Bronchial epithelial cell (primary cell): ENCODE measurements at places on chromosomes 3 and 15. TPM values are rescaled to one million over a fixed set of nuclear protein-coding genes. Genes with fewer than 3 reads are reported as not detected.

SV2B gene
- total RNA-seq = 0.26 and 0.38 TPM in 2 replicates

FOXB1 gene
- total RNA-seq = not detected in 2 replicates

RLBP1 gene
- not detected in 2 replicates for total RNA-seq

CMTM8 gene
- total RNA-seq = 0.79 and 1.2 TPM in 2 replicates

PLCB2 gene
- total RNA-seq = not detected in 2 replicates

MESP1 gene
- total RNA-seq = 0.26 and 1.4 TPM in 2 replicates

PARP14 gene
- total RNA-seq = 13.2 and 23.0 TPM in 2 replicates

CAMK2N2 gene
- total RNA-seq = not detected in 2 replicates

PTPRG gene
- 9.6 and 11.1 TPM in 2 replicates for total RNA-seq

ADPRH gene
- total RNA-seq = 0.53 and 2.7 TPM in 2 replicates

LRRK1 gene
- total RNA-seq = 4.2 TPM in 2 replicates

MAGEL2 gene
- total RNA-seq = not detected in 2 replicates

TICRR gene
- total RNA-seq = 0.26 TPM in 2 replicates

GXYLT2 gene
- total RNA-seq = 0.79 and 0.90 TPM in 2 replicates

TJP1 gene
- 62.9 and 86.5 TPM in 2 replicates for total RNA-seq
